Uterus (tissue), 4 donors: ENCODE measurements at places on chromosomes 6 and 20. TPM values are rescaled to one million over a fixed set of nuclear protein-coding genes. Genes with fewer than 3 reads are reported as not detected.

Gene ANGPT4
- 2.0 TPM for total RNA-seq

Gene SIRPD
- not detected for total RNA-seq

Gene BMP7
- 0.43 TPM for total RNA-seq

DNA sequence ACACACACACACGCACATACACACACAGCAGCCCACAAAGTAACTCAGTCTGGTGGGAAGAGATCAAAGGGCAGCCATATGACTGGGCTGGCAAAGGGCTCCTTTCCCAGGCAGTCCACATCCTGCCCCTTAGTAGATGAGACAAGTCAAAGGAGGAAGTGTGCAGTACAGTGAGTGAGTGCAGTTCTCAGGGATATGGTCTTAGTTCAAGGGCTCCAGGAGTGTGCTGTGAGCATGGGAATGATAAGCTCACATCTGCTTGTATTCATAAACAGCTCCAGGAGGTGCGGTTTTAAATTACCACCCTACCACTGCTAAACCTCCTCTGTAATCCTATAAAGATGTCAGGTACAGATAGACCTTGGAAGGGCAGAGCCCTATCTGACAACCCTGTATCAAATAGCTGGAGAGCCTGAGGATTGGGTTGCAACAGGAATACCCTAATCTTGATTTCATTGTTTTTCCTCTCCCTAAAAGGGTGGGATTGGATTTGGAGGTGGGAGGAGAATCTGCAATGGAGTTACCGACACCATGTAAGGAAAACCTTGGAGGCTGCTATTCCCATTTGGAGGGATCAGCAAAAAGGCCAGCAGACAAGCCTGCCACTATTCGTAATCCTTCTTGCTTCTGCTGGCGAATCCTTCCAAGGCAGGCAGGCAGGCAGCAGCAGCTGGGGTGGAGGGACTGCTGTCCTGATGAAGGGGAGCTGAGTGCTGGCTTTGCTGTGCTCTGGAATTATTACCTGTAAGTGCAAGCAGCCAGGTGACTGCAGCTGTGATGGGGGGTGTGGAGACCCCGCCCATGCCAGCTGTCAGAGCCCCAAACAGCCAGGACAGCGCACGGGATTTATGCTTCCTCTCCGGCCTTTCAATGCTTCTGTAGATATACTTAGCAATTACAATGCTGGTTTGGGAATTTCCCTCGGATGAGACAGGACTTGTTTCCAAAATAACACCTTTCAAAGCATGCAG is 342.7 kb downstream of the PRL start:
- no peaks in the 10 kb centered on the region for H3K27me3 ChIP-seq
- no peak overlapping the region for H3K4me3 ChIP-seq
- H3K36me3 ChIP-seq = no peaks in the 10 kb centered on the region
- peak; percentile 48 for DNase-seq
- peaks cover 10% of the 10 kb centered on the region for H3K4me1 ChIP-seq
- H3K27ac ChIP-seq = peak overlapping the region; percentile 78

- no peak for DNase-seq
- H3K4me3 ChIP-seq = no peak overlapping the region
- H3K27me3 ChIP-seq = no peaks in the 10 kb centered on the region
- H3K27ac ChIP-seq = no peak overlapping the region
Measured at GRCh38 chr6:43725643-43726580, 38.3 kb upstream of the MRPS18A start.

- H3K4me3 ChIP-seq = no peak overlapping the region
- no peak for DNase-seq
- no peak overlapping the region for H3K27ac ChIP-seq
- no peaks in the 10 kb centered on the region for H3K4me1 ChIP-seq
Measured at GRCh38 chr6:168956141-168956838, 297.4 kb downstream of the THBS2 start.

DNA sequence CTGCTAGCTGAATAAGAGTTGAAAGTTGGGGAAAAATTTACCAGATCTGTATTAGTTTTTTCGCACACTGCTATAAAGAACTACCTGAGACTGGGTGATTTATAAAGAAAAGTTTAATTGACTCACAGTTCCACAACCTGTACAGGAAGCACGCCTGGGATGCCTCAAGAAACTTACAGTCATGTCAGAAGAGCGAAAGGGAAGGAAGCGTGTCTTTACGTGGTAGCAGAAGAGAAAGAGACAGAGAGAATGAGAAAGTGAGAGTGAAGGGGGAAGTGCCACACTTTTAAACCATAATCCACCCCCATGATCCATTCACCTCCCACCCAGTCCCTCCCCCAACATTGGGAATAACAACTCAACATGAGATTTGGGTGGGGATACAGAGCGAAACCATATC is 79.6 kb downstream of the KHDC1L start:
- no peak for DNase-seq
- H3K4me1 ChIP-seq = no peaks in the 10 kb centered on the region
- H3K27ac ChIP-seq = no peak overlapping the region
- no peaks in the 10 kb centered on the region for H3K27me3 ChIP-seq
- no peak overlapping the region for H3K4me3 ChIP-seq
- no peaks in the 10 kb centered on the region for H3K36me3 ChIP-seq

GRCh38 chr6:151096255-151096612 is 143.5 kb upstream of the AKAP12 start:
- H3K4me3 ChIP-seq = no peak overlapping the region
- H3K4me1 ChIP-seq = no peaks in the 10 kb centered on the region
- no peaks in the 10 kb centered on the region for H3K27me3 ChIP-seq
- H3K36me3 ChIP-seq = no peaks in the 10 kb centered on the region
- no peak overlapping the region for H3K27ac ChIP-seq
- no peak for DNase-seq

DNA sequence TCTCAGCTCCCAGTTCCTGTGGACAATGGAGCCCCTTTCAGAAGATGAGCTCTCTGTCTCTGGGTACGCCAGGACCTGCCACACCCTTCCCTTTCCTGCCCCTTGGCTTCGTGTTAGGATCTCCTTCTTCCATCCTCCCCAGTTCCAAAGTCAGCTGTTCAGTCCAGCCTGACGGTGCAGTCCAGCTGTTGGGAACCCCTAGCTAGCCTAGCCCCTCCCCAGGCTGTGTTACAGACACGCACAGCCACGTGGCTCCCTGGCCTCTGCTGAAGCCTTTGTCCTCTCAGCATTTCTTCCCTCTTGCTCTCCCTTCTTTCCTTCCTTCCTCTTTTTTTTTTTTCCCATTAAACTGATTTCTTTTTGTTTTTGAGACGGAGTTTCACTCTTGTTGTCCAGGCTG is 12.4 kb upstream of the TFAP2C start:
- H3K36me3 ChIP-seq = no peaks in the 10 kb centered on the region
- H3K4me3 ChIP-seq = no peak overlapping the region
